ENCODE measurements at places on chromosomes 6 and 20. TPM values are rescaled to one million over a fixed set of nuclear protein-coding genes. Genes with fewer than 3 reads are reported as not detected.

GABRR1 gene
- total RNA-seq = not detected

BPI gene
- not detected for total RNA-seq

GTPBP2 gene
- total RNA-seq = 82.3 TPM

KCNQ5 gene
- total RNA-seq = 5.0 TPM

HMGA1 gene
- 82.4 TPM for total RNA-seq

LY6G5C gene
- not detected for total RNA-seq

- no peak for DNase-seq
Measured at GRCh38 chr6:19605624-19606023, 231.5 kb upstream of the ID4 start.

GRCh38 chr6:87817183-87817582, 115.2 kb upstream of the AKIRIN2 start:
- DNase-seq = no peak

- no peak for DNase-seq
Measured at GRCh38 chr6:62640749-62641148, 354.7 kb upstream of the KHDRBS2 start.

- DNase-seq = peak; percentile 90
Measured at GRCh38 chr6:53725791-53726575, 60.4 kb upstream of the KLHL31 start.

GRCh38 chr6:33607784-33608161, 13.3 kb upstream of the ITPR3 start:
- peak; percentile 80 for DNase-seq

- DNase-seq = no peak
Measured at GRCh38 chr20:56689852-56690485, 60.9 kb downstream of the TFAP2C start.

- no peak for DNase-seq
Measured at GRCh38 chr20:19947611-19948264, 69.4 kb upstream of the NAA20 start.

- no peak for DNase-seq
Measured at GRCh38 chr20:47368301-47368700, 11.8 kb upstream of the ZMYND8 start.

DNA sequence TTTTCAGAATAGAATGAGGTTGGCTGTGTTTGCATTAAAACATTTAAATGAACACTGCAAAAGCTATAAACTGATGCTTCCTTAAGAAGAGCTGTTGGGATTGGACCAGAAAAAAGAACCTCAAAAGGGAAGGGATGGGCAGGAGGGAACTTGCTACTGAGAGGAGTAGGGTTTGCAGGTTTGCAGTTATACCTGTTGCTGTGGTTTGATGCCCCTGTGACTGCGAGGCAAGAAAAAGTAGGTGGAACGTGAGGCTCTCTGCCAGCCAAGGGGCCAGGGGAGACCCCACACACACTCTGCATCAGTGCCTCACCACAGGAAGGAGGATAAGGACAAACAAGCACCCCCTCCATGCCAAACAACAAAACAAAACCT, 197.2 kb downstream of the BCAS1 start:
- no peak for DNase-seq

DNA sequence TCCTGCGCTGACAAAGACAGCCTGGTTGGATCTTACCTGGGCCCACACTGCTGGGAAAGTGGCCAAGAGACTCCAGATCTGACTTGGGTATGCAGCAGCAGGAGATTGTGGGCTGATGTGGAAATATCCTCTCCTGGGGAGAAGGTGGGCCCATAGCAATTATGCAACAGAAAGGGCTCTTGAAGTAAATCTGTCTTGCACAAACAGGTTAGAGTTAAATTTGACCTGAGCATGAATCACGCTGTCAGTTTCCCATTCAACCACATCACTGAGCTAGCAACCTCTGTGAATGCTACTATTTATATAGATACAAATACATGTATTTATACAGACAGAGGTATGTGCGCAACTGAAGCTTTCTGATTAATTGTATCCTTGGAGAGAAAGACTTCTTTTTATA, 28.3 kb upstream of the PDYN start:
- no peak for DNase-seq

DNA sequence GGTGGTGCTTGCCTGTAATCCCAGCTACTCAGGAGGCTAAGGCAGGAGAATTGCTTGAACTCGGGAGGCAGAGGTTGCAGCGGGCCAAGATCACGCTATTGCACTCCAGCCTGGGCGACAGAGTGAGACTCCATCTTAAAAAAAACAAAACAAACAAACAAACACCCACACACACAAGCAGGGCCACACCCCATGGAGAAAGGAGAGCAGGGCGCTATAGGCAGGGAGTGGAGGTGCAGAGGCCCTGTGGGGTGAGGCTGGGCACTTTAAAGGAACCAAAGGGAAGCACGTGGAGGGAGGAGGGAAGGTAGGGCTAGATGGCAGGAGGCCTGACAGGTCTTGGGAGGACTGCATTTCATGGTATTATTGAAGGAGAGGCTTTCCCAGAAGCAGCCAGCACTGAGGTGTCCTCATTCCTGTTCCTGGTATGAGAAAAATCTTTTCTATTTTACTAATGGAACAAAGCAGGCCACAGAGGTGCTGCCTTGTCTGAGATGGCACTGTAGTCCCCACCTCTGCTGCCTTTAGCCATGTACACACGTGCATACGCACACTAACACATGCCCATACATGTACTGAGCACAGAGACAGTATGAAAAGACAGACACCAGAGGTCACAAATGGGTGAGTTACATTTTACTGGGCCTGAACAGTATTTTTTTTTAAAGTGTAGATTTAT, 44.0 kb downstream of the BCAS4 start:
- DNase-seq = no peak

GRCh38 chr6:43974643-43975230, 152.5 kb downstream of the MRPL14 start:
- DNase-seq = no peak

DNA sequence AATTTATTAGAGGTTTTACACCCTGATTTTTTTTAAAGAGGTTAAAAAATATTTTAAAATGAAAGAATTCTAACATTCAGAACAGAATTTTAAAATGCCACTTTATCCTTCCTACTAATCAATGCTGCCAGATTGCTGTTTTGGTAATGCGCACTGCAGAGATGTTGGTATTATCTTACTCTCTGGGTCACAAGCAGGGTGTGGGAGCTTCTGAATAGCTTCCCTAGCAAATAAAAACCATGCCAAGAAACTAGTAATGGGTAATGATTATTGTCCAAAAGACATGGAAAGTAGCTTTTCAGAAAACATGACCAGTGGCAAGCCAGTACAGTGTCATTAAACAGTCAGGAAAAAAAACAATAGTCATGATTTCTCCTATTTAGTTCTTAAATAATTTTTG, 205.4 kb downstream of the TPBG start:
- DNase-seq = no peak

GRCh38 chr20:430091-430999, 22.2 kb downstream of the RBCK1 start:
- DNase-seq = no peak

GRCh38 chr6:137550535-137550934, 56.3 kb upstream of the OLIG3 start:
- no peak for DNase-seq

DNA sequence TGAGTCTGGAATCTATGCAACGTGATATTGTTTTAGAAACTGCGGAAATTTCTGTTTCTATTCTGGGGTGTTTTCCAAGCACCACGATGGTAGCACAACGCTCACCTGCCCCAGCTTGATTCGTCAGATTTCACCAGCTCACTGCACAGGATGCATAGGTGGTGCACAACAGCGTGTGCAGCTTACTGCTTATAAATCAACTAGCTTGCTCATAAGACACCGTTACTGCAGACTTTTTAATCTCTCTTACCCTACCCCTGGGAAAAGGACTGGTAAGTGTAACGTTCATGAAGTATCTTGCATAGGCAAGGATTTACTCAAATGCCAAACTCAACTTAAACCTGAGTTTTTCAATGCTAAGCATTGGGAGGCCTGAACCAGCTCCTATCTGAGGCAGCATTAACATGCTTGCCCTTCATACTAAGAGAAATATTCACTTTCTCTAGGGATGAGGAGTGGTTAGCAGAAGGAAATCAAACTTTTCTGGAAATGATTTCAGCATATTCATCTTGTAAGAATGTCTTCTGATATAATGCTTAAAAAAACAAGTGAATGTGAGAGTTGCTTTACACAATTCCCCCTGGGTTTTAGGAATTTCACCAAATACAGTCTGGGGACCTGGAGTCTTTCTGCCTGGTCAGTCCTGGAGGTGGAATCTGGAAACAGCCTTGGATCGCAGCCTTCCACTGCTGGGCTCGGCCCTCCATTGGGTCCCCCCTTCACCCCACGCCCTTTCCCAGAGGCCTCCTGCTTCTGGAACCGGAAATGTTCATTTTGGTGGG, 100.6 kb downstream of the DACT2 start:
- DNase-seq = no peak

GRCh38 chr6:149461670-149462069, 23.1 kb downstream of the ZC3H12D start:
- no peak for DNase-seq

GRCh38 chr6:88840796-88841539, 122.5 kb downstream of the RNGTT start:
- no peak for DNase-seq

GRCh38 chr6:109455437-109456110, at the start of gene MICAL1:
MICAL1 (minus strand) TSS chr6:109455772; CDS start chr6:109454196, 1,576 bp downstream.
- DNase-seq = peak; percentile 94

DNA sequence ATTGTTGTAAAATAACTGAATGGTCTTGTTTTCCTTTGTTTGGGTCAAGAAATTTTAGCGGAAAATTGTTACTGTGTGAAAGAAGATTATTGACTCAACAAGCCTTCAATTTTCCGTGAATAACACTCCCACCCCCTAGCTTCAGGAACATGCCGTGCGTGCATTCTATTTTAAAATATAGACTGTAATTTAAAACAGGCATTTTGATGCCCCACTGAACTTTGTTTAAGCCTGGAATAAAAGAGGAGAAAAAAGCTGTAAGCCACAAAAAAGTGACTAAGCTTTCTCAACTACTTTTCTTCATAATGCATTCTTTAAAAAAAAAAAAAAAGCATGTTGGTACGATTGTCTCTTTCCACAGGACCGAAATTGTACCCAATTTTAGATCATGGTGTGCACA, 166.0 kb downstream of the ARID1B start:
- no peak for DNase-seq

- DNase-seq = no peak
Measured at GRCh38 chr20:61159957-61160686, 91.9 kb upstream of the CDH4 start.

DNA sequence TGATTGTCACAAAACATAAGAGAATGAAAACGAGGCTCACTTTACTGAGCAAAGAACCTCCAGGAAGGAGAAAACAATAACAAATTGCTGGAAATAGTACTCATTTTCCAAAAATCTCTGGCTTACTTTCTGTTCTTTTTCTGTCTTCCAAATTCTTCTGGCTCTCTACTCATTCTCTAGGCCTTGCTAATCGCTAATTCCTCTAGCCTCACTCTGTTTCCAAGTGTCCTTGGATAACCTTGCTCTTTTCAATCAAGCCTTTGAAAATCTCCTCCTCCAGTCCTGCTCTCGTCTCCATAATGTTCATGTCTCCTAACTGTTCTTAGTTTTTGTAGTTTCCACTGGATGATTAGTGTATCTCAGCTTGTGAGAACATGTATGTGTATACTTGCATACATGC, 96.2 kb upstream of the MAP7 start:
- DNase-seq = no peak

GRCh38 chr6:9361749-9362148, 926.4 kb upstream of the SLC35B3 start:
- no peak for DNase-seq

GRCh38 chr20:9927224-9927623, 88.3 kb upstream of the PAK5 start:
- DNase-seq = no peak

GRCh38 chr20:61668065-61668650, 397.5 kb downstream of the TAF4 start:
- no peak for DNase-seq

DNA sequence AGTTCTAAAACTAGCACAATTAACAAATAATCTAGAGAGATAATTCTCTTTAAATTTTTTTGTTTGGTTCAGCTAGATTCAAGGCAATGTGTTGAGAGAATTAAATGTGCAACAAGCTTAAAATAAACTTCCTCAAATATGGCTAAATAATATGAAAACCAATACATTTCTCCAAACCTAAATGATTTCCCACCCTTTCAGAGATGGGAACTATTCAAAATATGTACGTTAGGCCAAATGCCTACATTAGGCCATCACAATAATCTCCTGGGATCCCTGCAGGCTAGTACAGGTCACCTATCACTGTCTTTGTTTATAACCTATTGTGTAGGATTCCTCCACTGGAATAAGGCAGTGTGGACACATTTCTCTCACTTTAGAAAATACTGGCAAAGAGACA, 1.7 kb downstream of the FAXC start:
- no peak for DNase-seq

GRCh38 chr6:32254761-32255198, 30.9 kb upstream of the NOTCH4 start:
- DNase-seq = no peak
